MM.1S (cell line): ENCODE measurements at places on chromosomes 1 and 21.

DNA sequence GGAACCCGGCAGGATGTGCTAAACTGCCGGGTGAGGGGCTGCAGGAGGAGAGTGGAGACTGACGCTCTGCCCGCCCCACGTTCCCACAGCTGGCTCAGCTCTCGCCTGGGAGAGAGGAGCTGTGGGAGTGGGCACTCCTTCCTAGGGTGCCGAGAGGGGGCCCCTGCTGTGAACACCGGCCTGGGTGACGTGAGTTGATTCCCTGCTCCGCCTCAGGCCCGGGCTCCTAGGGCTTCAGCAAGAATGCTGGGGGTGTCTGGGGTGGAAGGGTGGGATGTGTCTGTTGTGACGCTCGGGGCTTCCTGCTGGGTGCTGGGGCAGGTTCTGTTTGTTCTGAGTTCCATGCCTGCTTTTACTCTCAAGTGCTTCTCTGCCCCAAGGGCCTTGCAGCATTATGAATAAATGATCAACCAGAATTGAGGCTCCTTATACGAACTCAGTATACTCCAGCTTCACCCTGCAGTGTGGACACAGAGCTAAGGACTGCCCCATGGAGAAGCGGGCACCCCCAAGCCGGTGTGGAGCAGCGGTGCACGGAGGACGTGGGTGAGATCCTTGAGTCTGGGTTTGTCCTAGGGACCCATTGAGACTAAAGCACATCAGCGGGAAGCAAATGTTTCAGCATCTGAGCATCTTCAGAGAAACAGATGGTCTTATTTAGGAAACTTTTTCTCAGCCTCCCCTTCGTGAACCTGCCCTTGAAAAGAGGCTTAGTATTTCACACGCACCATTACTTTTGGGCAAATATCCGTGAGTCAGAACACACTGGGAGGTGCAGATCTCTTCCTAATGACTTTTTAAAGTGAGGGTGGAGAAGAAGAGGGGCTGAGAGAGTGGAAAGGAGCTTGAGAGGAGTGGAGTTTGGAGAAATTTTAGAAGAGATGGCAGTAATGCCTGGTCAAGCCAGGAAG is 41.7 kb downstream of the SYT6 start:
- DNase-seq: no peak

DNA sequence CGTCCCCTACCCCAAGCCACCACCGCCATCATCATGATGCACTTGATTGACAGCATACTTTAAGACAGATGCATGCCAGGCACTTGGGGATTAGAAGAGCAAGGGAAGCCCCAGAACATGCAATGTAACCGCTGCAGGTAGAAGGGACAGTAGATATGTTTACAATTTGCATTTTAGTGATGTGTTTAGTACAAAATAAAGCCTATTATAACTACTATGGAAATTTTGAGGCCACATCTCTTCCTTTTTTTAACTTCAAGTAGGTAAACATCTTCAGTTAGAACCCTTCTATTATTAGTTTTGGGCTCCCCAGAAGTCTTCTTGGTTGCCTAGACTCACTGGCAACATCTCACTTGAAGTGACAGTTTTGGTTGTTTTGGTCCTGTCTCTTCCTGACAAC is 25.3 kb downstream of the CR1L start:
- peak; percentile 27 for DNase-seq

- no peak for DNase-seq
Observed at GRCh38 chr1:151292207-151293030, 10.3 kb downstream of the ZNF687 start.

DNA sequence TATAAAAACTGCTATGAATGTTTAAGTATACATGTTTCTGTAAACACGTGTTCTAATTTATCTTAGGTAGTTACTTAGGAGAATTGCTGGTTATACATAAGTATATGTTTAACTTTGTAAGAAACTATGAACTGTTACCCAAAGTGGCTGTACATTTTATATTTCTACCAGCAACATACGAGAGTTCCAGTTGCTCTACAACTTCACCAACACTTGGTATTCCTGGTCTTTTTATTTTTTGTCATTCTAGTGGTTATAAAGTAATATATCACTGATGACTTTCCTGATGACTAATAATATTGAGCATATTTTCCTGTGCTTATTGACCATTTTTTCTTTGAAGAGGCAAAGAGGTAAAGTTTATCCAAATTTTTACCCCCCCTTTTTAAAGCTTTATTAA is 76.0 kb downstream of the KIAA0319L start:
- DNase-seq: no peak

DNA sequence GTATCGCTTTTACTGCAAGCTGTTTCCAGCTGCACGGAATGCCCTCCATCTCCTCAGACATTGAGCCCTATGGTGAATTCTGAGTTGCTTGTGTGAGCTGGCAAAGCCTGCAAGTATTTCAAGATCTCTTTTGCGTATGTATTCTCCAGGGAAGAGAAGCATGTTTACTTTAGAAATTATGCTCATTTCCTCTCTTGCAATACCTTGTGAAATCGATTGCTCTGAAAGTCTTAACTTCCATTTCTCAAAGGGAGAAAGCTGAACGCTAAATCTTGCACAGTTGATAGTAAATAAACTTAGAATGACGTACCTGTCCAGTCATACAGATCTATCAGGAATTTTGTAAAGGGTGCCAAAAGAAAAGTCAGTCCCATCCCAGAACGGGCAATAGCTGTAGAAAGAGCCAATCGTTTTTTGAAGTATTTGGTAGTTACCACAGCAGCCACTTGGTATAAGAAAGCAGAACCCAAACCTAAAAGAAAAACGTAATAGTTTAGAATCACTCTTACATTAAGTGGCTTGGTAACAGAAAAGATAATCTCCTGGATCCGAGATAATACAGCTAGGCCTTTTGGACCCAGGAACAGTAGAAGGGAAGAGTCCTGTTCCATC is 10.0 kb downstream of the SLC16A4 start:
- no peak for DNase-seq

DNA sequence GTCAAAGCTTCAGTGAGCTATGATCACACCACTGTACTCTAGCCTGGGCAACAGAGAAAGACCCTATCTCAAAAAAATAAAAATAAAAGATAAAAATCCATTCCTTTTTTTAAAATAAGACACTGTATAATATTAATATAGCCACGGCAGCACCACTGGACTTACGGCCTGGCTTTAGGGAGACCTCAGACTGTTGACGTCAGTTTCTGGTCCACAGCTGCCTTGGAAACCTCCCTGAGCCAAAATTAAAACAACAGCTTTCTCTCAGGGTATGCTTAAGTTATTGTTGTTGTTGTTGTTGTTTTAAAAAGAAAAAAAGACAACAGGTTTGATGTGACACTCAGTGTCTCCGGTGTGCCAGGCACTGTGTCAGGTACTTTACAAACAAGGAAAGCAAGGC is 42.0 kb downstream of the CAPZB start:
- DNase-seq: no peak

GRCh38 chr1:211925016-211925415 is 94.5 kb upstream of the LPGAT1 start:
- DNase-seq: peak; percentile 91

DNA sequence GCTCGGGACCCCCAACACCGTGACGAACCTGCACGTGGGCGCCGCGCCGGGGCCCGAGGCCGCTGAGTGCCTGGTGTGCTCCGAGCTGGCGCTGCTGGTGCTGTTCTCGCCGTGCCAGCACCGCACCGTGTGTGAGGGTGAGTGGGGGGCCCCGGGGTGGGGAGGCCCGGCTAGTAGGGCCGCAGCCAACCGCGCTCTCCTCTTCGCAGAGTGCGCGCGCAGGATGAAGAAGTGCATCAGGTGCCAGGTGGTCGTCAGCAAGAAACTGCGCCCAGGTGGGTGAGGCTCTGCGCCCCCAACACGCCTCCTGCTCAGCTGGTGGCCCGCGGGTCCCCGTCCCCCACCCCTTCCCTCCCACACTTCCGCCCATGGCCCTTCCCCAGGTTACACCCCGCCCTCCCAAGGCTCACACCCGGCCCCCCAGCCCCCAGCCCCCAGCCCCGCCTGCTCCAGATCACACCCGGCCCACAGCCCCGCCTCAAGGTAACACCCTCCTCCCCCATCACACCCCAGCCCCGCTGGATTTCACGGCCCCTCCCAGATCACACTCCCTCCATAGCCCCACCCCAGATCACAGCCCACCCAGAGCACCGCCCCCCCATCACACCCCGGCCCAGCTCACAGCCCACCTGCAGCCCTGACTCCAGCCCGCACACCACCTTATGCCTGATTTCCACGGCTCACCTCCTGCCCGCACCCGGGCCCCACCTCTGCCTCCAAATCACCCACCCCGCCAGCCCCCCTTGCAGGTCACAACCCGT is 2.4 kb upstream of the MMP23B start:
- no peak for DNase-seq

- DNase-seq: no peak
Observed at GRCh38 chr1:29230204-29230552, 556 bp downstream of the MECR start.

GRCh38 chr1:99239690-99240089 is 24.6 kb upstream of the PLPPR4 start:
- DNase-seq: no peak

GRCh38 chr1:91098299-91098906 is 76.6 kb upstream of the ZNF644 start:
- DNase-seq: no peak

DNA sequence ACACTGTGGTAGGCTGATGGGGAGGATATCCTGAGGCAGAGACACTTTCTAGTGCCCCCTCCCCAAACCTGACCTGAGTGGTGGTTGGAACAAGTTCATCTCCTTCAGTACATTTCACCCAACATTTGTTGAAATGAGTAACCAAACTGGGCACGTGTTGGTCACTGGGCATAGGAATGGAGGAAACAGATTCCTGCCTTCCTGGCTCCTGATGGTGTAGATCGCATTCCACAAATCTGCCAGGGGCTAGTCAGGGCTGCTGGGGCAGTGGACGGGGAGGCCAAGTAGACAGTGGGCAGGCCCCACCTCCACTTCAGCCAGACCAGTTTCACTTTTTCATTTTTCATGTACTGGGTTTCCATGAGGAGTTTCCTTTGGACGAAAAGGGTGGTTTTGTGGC is 16.5 kb upstream of the ALX3 start:
- no peak for DNase-seq

- no peak for DNase-seq
Observed at GRCh38 chr1:166330096-166330495, 163.3 kb upstream of the FAM78B start.

- no peak for DNase-seq
Observed at GRCh38 chr1:34753163-34753562, 1.7 kb upstream of the GJB5 start.

GRCh38 chr1:205211839-205212536 is 486 bp upstream of the DSTYK start:
- no peak for DNase-seq

DNA sequence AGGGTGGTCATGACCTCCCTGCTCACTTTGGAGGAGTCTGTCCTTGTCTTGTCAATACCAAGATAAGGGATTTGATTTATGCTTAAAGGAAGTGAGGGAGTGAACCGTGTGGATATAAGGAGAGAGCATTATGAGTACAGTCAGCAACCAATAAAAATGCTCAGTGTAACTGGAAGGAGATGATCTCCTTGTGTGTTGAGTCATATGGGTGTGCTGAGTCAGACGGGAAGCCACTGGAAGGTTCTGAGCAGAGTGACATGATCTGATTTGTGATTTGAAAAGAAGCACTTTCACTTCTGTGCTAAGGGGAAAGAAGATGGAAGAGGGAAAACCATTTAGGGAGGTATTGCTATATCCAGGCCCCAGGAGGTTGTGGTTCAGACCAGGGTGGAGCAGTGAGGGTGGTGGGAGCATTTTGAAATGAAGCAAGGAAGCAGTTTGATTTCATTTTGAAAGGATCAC is 2.5 kb upstream of the BCL10 start:
- no peak for DNase-seq

GRCh38 chr1:43668956-43669355 is 19.0 kb downstream of the KDM4A start:
- no peak for DNase-seq
